ENCODE measurements at places on chromosomes 4 and X. TPM values are rescaled to one million over a fixed set of nuclear protein-coding genes. Genes with fewer than 3 reads are reported as not detected.

The PHF8 gene
- polyA plus RNA-seq, result 6.6 TPM

GRCh38 chr4:1567519-1567807, 116.7 kb downstream of the FAM53A start:
- DNase-seq, result peak; percentile 40

The MECP2 gene
- polyA plus RNA-seq, result 22.5 TPM

GRCh38 chr4:30619679-30620078, 100.5 kb upstream of the PCDH7 start:
- no peak for DNase-seq

DNA sequence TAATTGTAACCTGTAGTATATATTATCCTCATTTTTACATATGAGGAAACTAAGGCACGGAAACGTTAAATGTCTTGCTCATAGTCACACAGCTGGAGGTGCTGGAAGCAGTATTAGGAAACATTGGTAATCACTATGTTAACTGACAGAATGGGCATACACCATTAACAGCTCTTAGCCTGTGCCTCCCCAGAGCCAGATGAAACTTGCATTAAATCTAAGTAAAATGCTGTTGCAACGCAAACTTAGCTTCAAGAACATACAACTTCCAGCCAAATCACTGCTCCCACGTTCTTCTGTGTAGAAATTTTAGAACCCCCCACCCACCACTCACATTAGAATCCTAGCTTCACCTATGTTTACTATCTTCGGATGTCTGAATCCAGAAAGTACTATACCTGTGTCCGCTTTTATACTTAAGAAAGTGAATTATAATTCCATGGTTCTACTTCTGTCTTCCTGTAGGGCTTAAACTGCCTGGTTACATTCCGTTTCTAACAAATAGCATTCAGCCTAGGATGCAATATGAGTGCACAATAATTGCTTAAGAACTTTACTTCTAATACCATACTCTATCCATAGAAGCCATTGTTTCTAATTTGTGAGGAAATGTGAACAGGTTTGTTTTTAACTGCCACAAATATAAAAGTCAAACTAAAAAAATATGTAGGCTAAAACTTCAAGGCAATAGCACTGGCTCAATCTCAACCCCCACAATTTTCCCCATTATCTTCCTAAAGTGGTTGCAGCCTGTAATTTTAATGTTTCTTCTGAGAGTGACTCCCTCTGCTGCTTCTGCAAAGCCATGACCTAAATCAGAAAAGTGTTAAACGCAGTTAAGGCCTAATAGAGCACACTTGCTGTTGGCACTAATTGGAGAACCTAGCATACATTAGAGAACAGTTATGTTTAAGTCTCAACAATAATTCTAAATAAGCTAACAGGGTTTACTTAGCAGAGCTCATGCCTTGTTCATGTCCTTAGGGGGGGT, 4.4 kb downstream of the UNC5C start:
- no peak for DNase-seq

The NPNT gene
- 3.0 TPM for polyA plus RNA-seq

DNA sequence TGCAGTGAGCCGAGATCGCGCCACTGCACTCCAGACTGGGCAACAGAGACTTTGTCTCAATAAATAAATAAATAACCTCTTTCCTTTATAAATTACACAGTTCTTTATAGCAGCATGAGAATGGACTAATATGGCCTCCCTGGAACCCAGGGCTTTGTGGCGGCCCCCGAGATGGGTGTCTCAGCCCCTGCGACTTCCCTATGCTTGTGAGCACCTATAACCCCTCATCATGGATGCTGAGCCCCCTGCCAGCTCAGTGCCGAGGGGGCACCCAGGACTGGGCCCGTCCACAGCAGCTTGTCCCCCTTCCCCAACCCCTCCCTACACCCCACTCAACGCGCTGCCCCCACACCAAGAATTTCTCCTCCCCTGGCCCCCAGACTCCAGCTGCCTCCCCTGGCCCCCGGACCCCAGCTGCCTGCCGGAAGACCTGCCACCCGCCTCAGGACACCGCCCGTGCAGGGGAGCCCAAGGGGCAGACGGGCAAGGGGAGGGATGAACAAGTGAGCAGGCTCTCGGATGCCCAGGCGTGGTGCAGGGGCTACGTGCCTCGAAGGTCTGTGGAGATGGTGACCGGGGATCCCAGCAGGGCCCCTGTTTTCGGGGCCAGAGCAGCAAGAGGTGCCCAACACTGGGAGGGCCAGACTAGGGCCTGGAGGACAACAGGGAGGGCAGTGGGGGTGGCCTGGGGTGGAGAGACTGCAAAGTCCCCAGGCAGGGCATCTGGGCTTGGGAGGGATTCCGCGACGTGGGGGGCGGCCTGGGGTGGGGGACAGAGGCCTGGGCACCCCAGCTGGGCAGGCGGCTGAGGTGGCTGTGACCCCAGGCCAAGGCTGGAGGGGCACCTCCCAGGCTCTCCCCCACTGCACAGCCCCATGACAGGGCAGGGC, 74.0 kb downstream of the FAM53A start:
- peak; percentile 61 for DNase-seq

GRCh38 chrX:12360986-12361598, 222.8 kb downstream of the FRMPD4 start:
- no peak for DNase-seq

DNA sequence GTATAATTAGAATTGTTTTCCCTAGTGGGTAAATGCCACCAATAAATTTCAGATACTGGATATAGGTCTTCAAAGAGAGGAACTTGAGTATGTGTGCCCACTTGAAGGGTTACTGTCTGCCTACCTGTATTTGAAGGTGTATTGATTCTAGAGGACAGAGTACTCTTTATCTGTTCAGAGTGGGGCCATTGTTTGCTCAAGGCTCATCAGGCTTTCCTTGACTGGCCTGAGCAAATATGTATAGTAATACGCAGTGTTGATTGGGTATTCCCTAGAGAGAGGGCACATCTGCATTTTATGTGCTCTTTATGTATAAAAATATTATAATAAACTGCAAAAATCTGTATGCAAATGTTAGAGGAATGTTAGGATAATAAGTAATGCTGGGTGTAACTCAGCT, 23.7 kb downstream of the RP2 start:
- DNase-seq, result no peak

The INTS6L gene
- 2.3 TPM for polyA plus RNA-seq

DNA sequence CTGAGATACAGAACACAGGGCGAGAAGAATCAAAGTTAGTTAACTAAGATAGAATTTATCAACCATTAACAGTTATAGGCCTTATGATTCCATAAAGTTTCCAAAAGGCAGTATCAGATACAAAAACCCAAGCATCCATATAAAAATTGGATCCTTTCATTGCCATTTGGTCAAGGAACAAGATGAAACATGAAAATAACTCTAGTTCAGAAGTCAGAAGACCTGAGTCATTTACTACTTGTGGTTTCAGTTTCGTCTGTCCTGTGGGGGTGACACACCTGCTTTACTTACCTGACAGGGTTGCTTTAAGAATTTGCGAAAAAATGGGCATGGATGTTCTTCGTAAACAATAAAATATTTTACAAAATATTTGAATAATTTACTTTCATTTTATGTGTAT, 130.8 kb downstream of the ANAPC10 start:
- DNase-seq, result no peak

The CXCR3 gene
- polyA plus RNA-seq, result 0.69 TPM

- DNase-seq, result no peak
Observed at GRCh38 chr4:51878431-51878830, 35.5 kb downstream of the DCUN1D4 start.

- no peak for DNase-seq
Observed at GRCh38 chr4:73603271-73603710, 16.9 kb downstream of the RASSF6 start.

GRCh38 chr4:73221734-73222133, 36.9 kb downstream of the ANKRD17 start:
- no peak for DNase-seq

DNA sequence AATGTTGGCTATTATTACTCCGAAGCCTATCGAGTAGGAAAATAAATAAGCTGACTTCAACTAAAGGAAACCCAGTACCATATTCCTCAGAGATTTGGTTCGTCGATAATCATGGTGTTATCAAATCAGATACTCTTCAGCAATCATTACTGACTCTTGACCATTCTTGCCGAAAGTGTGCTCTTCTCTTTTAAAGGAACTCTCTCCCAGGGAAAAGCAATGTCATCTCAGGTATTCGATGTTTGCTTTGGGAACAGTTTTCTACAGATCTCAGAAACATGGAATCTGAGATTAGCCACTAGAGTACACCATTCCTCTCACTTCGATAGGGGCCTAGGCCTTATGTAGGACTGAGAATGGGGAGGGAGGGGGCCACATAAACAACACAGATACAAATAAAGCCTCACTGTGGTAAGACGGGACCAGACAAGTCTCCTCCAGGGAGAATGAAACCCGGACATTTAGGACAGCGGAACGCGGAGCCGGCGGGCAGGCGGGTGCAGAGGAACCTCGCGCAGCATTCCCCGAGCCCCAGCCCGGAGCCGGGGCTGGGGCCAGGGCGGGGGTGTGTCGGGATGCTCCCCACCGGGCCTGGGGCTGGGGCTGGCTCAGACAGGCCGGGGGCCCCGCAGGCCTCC, 581 bp downstream of the DNAJB14 start:
- DNase-seq, result peak; percentile 66

The HS6ST2 gene
- polyA plus RNA-seq, result 0.79 TPM

Data from sigmoid colon (tissue), 7 donors.